ENCODE measurements at places on chromosomes 2 and 18. TPM values are rescaled to one million over a fixed set of nuclear protein-coding genes. Genes with fewer than 3 reads are reported as not detected.
A peak's percentile ranks its signal among the peaks of the same experiment; 100 is the strongest.

The DNER gene
- total RNA-seq, result 1.9 TPM

The BMP10 gene
- not detected for total RNA-seq

The SERPINB2 gene
- total RNA-seq, result 0.55 TPM

The DLX1 gene
- total RNA-seq, result not detected

The PNO1 gene
- 9.5 TPM for total RNA-seq

The PDCD1 gene
- 0.21 TPM for total RNA-seq

The XRCC5 gene
- 61.2 TPM for total RNA-seq

GRCh38 chr2:147679955-147680531 lies 164.8 kb upstream of the ACVR2A start:
- H3K36me3 ChIP-seq, result no peaks in the 10 kb centered on the region
- H3K27ac ChIP-seq, result no peak overlapping the region
- H3K4me1 ChIP-seq, result no peaks in the 10 kb centered on the region
- DNase-seq, result no peak

GRCh38 chr18:37252854-37253393 lies 312.7 kb downstream of the CELF4 start:
- H3K36me3 ChIP-seq, result no peaks in the 10 kb centered on the region
- H3K27ac ChIP-seq, result no peak overlapping the region
- no peaks in the 10 kb centered on the region for H3K27me3 ChIP-seq
- no peaks in the 10 kb centered on the region for H3K4me1 ChIP-seq
- DNase-seq, result no peak
- H3K4me3 ChIP-seq, result no peak overlapping the region

DNA sequence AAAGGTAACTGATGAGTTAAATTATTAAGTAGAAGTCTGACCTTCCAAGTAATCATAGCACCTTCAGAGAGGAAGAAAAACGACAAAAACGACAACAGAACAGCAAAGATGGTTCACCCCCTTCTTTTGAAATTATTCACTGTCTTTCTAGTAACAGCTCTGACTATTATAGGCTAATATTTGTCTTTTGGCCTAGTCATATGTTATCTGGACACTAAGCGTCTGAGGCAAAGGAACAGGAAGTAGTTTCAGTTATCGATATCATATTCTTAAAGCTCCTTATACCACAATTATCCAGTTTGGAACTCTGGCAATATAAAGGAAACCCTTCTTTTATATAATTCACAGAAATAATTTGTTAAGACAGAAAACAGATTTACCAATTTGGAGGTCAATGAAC lies 27.6 kb upstream of the SLC40A1 start:
- H3K27me3 ChIP-seq, result no peaks in the 10 kb centered on the region
- peak overlapping the region; percentile 49 for H3K27ac ChIP-seq
- H3K36me3 ChIP-seq, result no peaks in the 10 kb centered on the region
- no peak overlapping the region for H3K4me3 ChIP-seq
- DNase-seq, result no peak
- H3K4me1 ChIP-seq, result peaks cover 5% of the 10 kb centered on the region

DNA sequence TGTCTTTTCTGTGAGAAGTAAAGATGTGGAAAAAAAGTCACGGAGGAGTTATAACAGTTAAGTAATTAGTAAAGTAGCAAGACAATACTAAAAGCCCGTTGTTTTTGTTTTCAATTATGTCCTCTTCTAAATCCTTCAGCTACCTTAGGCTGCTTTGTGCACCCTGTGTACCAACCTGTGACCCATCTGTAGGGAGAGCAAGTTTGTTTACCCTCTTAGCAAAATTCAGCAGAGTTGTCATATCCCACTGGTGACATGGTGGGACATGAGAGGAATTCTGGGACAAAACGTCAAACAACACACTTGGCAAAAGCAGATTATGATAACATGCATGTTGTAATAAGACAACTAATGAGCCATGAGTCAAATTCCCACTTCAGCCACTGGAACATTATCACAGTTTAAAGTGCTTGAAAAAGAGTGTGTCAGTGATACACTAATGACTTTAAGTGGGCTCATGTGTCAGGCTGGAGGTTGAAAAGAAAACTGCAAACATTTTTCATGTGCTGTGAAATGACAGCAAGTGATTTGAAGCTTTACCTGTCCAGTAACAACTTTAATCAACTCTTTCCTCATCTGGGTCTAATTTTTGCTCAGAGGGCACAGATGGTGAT lies 392.8 kb upstream of the ACVR2A start:
- H3K27me3 ChIP-seq, result no peaks in the 10 kb centered on the region
- no peak overlapping the region for H3K27ac ChIP-seq
- no peak for DNase-seq
- H3K4me1 ChIP-seq, result no peaks in the 10 kb centered on the region
- H3K36me3 ChIP-seq, result no peaks in the 10 kb centered on the region

- no peak overlapping the region for H3K27ac ChIP-seq
- no peaks in the 10 kb centered on the region for H3K27me3 ChIP-seq
- peaks cover 15% of the 10 kb centered on the region for H3K4me1 ChIP-seq
- no peaks in the 10 kb centered on the region for H3K36me3 ChIP-seq
Observed at GRCh38 chr2:120761164-120761861, 25.6 kb downstream of the GLI2 start.

DNA sequence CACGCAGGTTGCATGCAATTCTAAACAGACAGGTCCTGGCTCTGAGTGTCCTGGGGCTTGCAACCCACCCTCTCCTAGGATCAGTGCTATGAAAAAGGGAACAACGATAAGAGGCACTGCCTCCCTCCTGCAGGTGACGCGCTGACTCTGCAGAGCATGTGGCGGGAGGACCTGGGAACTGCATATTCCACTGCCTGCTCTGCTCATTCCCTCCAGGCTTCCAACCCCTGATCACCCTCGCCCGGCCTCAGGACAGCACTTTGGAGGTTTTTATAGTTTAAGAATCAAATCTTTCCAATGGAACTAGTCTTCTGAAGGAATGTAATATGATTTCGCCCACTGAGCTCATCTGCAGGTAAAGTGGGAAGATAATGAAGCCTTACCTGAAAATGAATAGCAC lies 8.5 kb downstream of the CHST10 start:
- H3K27me3 ChIP-seq, result no peaks in the 10 kb centered on the region
- H3K4me1 ChIP-seq, result no peaks in the 10 kb centered on the region
- H3K36me3 ChIP-seq, result no peaks in the 10 kb centered on the region
- no peak overlapping the region for H3K4me3 ChIP-seq

- no peak for DNase-seq
- no peak overlapping the region for H3K4me3 ChIP-seq
- no peaks in the 10 kb centered on the region for H3K4me1 ChIP-seq
- H3K27ac ChIP-seq, result no peak overlapping the region
Observed at GRCh38 chr2:159457589-159457988, 158.8 kb downstream of the BAZ2B start.

DNA sequence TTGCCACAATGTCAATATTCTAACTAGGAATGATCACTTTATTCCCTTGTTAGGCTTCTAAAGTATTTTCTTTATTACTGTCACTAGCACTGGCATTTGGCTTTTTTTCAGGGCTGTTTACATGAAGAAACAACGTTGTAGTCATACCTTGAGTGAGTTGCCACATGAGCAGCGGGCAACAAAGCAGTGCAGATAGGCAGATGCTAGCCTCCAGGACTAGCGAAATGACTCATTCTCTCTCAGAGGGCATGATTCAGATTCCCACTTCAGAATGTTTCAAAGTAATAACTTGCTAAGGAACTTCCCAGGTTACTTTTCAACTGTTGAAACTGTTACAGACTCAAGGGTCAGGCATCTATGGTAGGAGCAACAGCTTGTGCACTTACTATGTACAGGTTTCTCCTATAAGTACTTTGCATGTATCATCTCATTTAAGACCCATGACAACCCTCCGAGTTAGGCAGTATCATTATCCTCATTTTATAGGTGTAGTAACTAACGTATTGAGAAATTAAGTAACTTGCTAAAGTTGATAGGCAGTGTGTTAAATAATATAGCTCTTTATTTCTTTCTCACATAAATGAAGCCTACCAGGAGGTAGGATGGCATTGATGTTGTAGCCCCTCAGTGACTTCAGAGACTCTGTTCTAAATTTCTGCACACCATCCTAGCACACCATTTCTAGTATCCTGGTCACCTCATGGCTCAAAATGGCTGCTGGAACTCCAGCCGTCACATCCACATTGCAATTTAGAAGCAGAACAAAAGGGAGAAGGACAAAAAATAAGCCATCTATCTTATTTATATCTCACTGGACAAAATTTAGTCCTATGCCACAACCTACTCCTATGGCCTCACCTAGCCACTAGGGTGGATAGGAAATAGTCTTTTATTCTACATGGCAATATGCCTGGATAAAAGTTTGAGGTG lies 83.3 kb downstream of the ICOS start:
- H3K36me3 ChIP-seq, result no peaks in the 10 kb centered on the region
- no peak overlapping the region for H3K27ac ChIP-seq
- H3K27me3 ChIP-seq, result no peaks in the 10 kb centered on the region
- H3K4me3 ChIP-seq, result no peak overlapping the region

DNA sequence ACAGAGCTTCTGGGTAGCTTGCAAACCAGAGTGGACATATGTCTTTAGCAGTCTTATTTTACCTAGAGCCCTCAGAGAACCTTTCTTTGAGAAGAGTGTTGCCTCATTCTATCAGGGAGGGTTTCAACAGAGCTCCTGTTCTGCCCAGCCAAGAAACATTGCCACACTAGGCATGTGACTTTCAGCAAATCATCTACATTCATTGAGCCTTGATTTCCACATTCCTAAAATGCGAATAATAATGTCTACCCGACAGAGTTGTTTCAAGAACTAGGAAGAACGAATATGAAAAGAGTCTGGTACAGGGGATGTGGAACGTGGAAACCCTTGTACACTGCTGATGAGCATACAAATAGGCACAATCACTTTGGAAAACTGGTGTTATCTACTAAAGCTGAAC lies 7.8 kb upstream of the PRKAG3 start:
- no peaks in the 10 kb centered on the region for H3K36me3 ChIP-seq
- no peak overlapping the region for H3K27ac ChIP-seq
- no peak overlapping the region for H3K4me3 ChIP-seq
- no peak for DNase-seq

GRCh38 chr18:741931-742512 lies 29.6 kb upstream of the ENOSF1 start:
- DNase-seq, result no peak
- no peaks in the 10 kb centered on the region for H3K4me1 ChIP-seq
- H3K4me3 ChIP-seq, result no peak overlapping the region
- no peak overlapping the region for H3K27ac ChIP-seq
- no peaks in the 10 kb centered on the region for H3K27me3 ChIP-seq

- no peaks in the 10 kb centered on the region for H3K36me3 ChIP-seq
- no peaks in the 10 kb centered on the region for H3K27me3 ChIP-seq
- no peaks in the 10 kb centered on the region for H3K4me1 ChIP-seq
- H3K4me3 ChIP-seq, result no peak overlapping the region
- no peak for DNase-seq
- no peak overlapping the region for H3K27ac ChIP-seq
Observed at GRCh38 chr2:28287256-28287915, 105.3 kb upstream of the FOSL2 start.

DNA sequence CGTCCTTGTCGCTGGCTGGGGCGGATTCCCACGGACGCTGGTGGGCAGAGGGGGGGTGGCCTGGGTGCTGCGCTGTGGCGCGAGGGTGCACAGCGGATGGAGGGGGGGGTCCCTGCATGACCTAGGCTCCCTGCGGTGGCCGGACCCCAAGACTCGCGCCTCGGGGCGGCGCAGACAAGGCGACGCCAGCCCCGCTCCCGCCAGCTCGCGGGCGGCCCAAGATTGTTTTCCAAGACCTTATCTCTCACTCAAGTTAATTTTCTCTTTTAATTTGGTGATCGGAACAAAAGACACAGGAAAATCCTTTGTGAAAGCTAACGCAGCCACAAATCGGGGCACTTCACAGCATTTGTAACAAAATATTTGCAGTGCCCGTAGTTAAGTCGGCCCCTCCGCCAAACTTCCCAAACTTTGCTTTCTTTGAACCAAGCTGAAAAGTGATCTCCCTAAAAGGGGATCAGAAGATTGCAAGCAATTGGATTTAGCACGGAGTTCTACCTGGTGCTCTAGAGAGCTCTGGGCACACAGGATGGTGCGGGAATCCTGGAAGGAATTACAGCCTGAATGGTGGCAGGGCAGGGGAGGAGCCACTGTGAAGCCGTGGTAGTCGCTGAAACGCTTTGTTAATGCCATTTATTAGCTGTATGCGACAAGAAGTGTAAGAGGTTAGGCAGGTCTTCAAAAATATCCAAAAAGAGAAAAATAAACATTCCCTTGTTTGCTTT lies 4.8 kb upstream of the ID2 start:
- H3K36me3 ChIP-seq, result no peaks in the 10 kb centered on the region
- peak overlapping the region; percentile 49 for H3K4me3 ChIP-seq
- peak overlapping the region; percentile 91 for H3K27ac ChIP-seq
- DNase-seq, result no peak

- peaks cover 29% of the 10 kb centered on the region for H3K4me1 ChIP-seq
- H3K36me3 ChIP-seq, result no peaks in the 10 kb centered on the region
- no peak for DNase-seq
- no peak overlapping the region for H3K4me3 ChIP-seq
- H3K27ac ChIP-seq, result peak overlapping the region; percentile 85
Observed at GRCh38 chr2:231161252-231161839, 36.5 kb upstream of the HTR2B start.

GRCh38 chr2:52097071-52097470 lies 1065.1 kb upstream of the NRXN1 start:
- DNase-seq, result no peak
- H3K27ac ChIP-seq, result no peak overlapping the region
- no peaks in the 10 kb centered on the region for H3K4me1 ChIP-seq
- no peaks in the 10 kb centered on the region for H3K36me3 ChIP-seq

- no peak for DNase-seq
- no peak overlapping the region for H3K27ac ChIP-seq
- H3K27me3 ChIP-seq, result no peaks in the 10 kb centered on the region
- H3K4me3 ChIP-seq, result no peak overlapping the region
- no peaks in the 10 kb centered on the region for H3K4me1 ChIP-seq
- H3K36me3 ChIP-seq, result no peaks in the 10 kb centered on the region
Observed at GRCh38 chr2:239921843-239922242, 103.3 kb downstream of the NDUFA10 start.

DNA sequence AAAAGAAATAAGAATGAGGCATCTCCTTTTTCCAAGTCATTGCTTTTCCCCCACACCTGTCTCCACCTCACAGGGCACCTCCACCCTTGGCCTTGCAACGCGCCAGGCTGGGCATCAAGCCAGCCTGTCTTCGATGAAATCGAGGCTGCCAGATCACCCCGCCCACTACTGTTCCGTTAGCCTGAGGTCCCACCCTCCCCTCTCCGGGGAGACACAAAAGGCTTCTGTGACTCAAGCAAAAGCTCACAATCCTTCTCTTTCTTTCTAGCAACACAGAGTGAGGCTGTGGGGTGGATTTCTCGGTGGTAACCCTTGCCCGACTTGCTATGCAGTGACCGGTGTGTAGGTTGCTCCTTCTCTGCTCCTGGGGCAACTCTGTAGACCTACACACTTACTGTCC lies 9.9 kb downstream of the TNP1 start:
- no peak overlapping the region for H3K4me3 ChIP-seq
- no peaks in the 10 kb centered on the region for H3K36me3 ChIP-seq
- no peak for DNase-seq
- H3K4me1 ChIP-seq, result no peaks in the 10 kb centered on the region
- H3K27ac ChIP-seq, result peak overlapping the region; percentile 55
- H3K27me3 ChIP-seq, result no peaks in the 10 kb centered on the region

All from uterus (tissue), 4 donors.